ENCODE measurements at places on chromosomes 4 and X.

- DNase-seq = no peak
Measured at GRCh38 chr4:8330821-8331574, 61.4 kb downstream of the HTRA3 start.

GRCh38 chr4:106854569-106855351, 181.4 kb downstream of the DKK2 start:
- no peak for DNase-seq

GRCh38 chr4:122622400-122622799, 1.5 kb upstream of the IL21 start:
- DNase-seq = no peak

DNA sequence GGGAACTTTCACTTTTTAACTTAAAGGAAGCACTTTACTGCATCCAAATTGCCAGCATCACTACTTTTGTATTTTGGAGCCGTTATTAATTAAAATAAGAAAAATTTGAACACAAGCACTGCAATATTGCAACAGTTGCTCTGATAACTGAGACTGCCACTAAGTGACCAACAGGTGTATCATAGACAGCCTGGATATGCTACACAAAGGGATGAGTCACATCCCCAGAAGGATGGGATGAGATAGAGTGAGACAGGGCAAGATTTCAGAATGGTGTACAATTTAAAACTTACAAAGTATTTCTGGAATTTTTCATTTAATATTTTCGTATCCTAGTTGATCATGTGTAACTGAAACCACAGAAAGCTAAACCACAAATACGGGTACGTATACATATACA, 204.1 kb downstream of the MAPK10 start:
- no peak for DNase-seq

GRCh38 chrX:80578517-80579105, 158.4 kb downstream of the TENT5D start:
- DNase-seq = peak; percentile 5

GRCh38 chr4:138588501-138588900, 346.4 kb upstream of the SLC7A11 start:
- DNase-seq = no peak

DNA sequence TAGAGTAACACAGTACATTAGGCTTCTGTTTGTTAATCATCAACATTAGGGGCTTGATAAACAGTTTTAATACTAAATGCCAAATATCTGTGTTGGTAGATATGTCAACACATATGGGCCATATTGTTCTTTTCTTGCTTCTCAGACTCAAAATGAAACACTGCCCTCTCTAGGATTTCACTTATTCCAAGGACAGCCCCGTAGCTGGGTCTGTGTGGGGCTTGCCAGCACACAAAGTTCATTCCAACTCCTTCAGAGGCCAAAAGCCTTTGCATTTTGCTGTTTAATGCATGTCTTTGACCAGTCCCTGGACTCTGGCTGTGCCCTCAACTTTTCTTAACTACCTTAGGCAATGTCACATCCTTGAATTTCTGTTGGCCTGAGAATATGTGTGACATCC, 102.0 kb upstream of the ZNF827 start:
- no peak for DNase-seq

- DNase-seq = no peak
Measured at GRCh38 chr4:98170035-98170434, 26.8 kb upstream of the STPG2 start.
